B cell (primary cell): ENCODE measurements at places on chromosomes 6 and 20. TPM values are rescaled to one million over a fixed set of nuclear protein-coding genes. Genes with fewer than 3 reads are reported as not detected.
A peak's percentile ranks its signal among the peaks of the same experiment; 100 is the strongest.

The UBD gene
- not detected in 2 replicates for total RNA-seq

The HLA-F gene
- total RNA-seq = 895 and 911 TPM in 2 replicates

The GRM1 gene
- not detected in 2 replicates for total RNA-seq

The DNAH8 gene
- 1.0 and 1.1 TPM in 2 replicates for total RNA-seq

DNA sequence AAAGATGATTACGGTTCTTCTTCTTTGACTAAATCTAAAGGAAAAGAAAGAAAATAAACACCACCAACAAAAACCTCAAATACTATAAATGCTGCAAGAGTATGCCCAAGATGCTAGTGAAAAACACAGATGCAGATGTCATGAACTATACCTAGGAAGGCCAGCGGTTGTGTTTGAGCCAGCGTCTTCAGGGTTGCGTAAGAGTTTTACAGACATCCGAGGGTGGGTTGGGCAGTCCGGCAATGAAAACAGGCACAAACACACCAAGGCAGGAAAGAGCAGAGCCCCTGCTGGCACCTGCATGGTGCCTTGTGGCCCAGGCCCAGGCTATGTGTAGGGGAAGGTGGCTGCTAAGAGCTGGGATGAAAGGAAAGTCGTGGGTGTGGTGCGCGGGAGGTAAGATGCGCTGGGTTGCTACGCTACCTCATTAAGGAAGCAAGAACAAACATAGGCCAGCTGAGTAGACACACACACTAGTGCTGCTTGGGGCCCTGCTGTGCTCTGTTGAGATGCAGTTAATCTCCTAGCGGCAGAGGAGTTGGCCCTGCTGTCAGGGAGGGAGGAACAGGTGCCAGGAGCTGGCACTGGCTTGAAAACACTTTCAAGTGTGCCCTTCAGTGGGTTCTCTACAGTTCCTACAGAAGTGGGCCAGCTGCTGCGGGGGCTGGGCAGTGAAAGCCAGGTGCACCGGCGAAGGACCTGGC is 170.2 kb upstream of the PLN start:
- no peaks in the 10 kb centered on the region for H3K4me1 ChIP-seq
- no peak overlapping the region for H3K27ac ChIP-seq
- H3K4me3 ChIP-seq = no peak overlapping the region
- no peaks in the 10 kb centered on the region for H3K36me3 ChIP-seq
- no peaks in the 10 kb centered on the region for H3K27me3 ChIP-seq

GRCh38 chr6:125230674-125231073 is 71.1 kb downstream of the HDDC2 start:
- H3K27me3 ChIP-seq = no peaks in the 10 kb centered on the region
- no peak overlapping the region for H3K27ac ChIP-seq
- no peaks in the 10 kb centered on the region for H3K36me3 ChIP-seq
- no peak overlapping the region for H3K4me3 ChIP-seq

GRCh38 chr20:64101731-64102621 is 5.4 kb downstream of the NPBWR2 start:
- peaks cover 16% of the 10 kb centered on the region for H3K36me3 ChIP-seq
- DNase-seq = peak; percentile 84
- peaks cover 43% of the 10 kb centered on the region for H3K4me1 ChIP-seq
- H3K4me3 ChIP-seq = peak overlapping the region; percentile 52

GRCh38 chr6:1865585-1865984 is 255.9 kb downstream of the FOXC1 start:
- H3K36me3 ChIP-seq = no peaks in the 10 kb centered on the region
- peaks cover 12% of the 10 kb centered on the region for H3K4me1 ChIP-seq

GRCh38 chr6:35669451-35670045 is 19.2 kb downstream of the FKBP5 start:
- DNase-seq = peak; percentile 41
- H3K27ac ChIP-seq = peak overlapping the region; percentile 66
- peaks cover 12% of the 10 kb centered on the region for H3K4me1 ChIP-seq
- H3K27me3 ChIP-seq = no peaks in the 10 kb centered on the region
- H3K36me3 ChIP-seq = no peaks in the 10 kb centered on the region
- no peak overlapping the region for H3K4me3 ChIP-seq

DNA sequence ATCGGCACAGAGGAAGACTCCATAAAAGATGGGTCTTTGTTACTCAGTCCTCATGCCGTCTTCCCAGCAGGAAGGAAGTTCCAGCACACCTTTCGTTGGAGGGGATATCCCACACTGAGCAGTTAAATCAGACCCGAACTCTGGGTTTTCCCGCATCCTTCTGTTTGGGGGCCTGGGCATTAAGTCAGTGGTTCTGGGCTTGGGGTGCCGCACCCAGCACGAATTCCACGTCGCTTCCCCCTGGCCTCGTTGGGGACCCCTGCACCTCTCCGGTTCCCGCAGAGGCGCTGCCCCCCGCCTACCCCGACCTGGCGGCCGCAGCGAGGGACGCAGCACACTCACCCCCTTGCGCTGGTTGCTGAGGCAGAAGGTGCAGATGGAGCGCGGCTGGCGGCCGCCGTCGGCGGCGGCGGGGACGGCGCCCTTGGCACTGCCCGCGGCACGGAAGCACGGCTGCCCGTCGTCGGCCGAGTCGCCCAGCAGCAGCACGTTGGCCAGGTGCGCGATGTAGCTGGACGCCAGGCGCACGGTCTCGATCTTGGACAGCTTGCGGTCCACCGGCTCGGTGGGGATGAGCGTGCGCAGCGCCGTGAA is 641 bp downstream of the TCF15 start:
- peaks cover 5% of the 10 kb centered on the region for H3K4me1 ChIP-seq
- DNase-seq = no peak
- H3K36me3 ChIP-seq = no peaks in the 10 kb centered on the region

DNA sequence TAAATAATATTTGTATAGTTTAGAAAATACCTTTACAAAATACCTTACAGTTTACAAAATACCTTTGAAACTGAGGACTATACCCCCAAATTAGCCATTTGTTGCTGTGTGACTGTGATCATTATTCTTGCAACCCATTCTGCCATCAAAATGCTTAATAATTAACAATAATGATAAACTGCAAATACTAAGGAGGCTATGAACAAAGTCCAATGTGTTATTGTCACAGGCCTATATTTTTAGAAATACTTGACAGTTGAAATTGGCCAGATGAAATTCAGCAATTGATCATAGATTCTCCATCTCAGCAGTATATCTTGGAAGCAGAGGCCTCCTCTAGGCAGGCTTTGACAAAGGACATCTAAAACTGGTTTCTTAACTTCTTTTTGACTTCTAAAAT is 178.6 kb downstream of the HS3ST5 start:
- H3K36me3 ChIP-seq = no peaks in the 10 kb centered on the region
- H3K27ac ChIP-seq = no peak overlapping the region
- no peaks in the 10 kb centered on the region for H3K4me1 ChIP-seq
- no peaks in the 10 kb centered on the region for H3K27me3 ChIP-seq

DNA sequence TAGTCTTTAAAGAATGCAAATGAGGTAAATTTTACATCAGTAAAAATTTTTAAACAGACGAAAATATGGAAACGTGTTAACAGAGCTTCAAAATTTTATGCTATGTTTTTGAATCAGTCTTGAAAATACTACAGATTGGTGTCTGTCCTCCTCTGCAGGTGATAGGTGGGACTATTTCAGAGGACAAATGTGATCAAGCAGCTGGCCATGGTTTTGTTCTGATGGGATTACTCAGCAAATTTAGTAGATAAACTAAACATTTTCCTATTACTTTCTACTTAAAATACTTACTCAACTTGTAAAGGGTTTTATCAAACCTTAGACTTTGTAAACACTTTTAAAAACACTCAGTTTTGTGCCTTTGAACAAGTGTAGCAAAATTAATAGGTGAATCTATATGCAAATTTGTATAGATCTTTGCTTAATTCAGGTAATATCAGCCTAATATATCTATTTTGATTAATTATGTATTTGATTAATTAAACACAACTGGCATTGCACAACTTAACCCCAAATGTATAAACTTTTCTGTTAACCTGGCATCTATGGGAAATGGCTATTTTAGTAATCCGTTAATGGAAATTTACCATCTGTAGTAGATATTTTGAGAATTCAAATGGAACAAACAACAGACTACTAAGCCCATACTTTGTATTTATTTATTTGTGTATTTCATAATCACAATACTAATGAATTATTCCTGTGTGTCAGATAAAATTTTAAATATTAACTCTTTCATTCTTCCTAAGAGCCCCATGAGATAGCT is 22.5 kb downstream of the ADGRB3 start:
- DNase-seq = no peak
- H3K27me3 ChIP-seq = no peaks in the 10 kb centered on the region
- H3K4me1 ChIP-seq = no peaks in the 10 kb centered on the region

GRCh38 chr6:30769853-30770524 is 25.6 kb upstream of the IER3 start:
- no peak overlapping the region for H3K4me3 ChIP-seq
- H3K4me1 ChIP-seq = peaks cover 4% of the 10 kb centered on the region
- H3K27me3 ChIP-seq = no peaks in the 10 kb centered on the region
- no peaks in the 10 kb centered on the region for H3K36me3 ChIP-seq
- no peak overlapping the region for H3K27ac ChIP-seq

DNA sequence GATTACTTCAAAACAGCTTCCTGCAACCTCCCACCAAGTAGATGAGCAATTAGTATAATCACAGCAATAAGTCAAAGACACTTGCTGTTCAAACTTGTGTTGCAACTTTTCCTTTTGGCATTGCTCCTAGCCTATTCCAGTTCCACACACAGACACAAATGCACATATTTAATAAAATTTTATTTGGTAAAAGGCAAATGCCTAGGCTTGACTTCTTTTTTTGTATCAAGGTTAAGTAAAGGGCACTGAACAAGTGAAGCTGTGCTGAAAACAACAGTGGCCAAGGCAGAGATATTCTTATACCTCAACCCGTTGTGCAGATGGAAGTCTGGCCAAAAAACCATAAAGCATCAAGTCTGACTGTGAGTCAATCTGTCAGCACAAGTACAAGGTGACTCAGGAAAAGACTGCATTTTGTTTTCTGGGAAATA is 708.4 kb upstream of the CITED2 start:
- H3K27ac ChIP-seq = no peak overlapping the region
- H3K4me3 ChIP-seq = no peak overlapping the region
- H3K4me1 ChIP-seq = no peaks in the 10 kb centered on the region
- H3K36me3 ChIP-seq = no peaks in the 10 kb centered on the region
- no peak for DNase-seq

DNA sequence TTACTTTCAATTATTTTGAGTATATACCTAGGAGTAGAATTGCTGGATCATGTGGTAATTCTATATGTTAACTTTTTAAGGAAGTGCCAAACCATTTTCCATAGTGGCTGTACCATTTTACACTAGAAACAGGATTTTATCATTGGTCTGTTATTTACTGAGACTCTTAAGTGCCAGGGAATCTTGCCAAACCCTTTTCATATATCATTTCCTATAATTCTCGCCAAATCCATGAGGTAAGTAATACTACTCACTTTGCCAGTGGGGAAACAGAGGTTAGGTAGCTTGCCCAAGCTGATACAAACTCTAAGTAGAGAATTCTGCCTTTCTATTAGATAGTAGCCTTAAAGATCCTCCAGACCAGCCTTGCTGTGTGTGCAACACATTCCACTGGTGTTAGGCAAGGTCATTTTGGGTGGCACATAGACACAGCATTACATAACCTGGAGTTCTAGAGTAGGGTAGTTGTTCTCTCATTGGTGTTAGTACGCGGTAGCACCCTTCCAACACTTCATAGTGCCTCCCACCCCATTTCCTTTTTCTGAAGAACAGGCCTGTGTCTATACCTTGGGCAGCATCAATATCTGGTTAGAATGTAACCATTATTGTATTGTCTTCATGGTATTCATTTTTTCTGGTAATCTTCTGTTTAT is 65.5 kb downstream of the ARID1B start:
- H3K27ac ChIP-seq = no peak overlapping the region
- no peak for DNase-seq
- H3K4me3 ChIP-seq = no peak overlapping the region
- H3K36me3 ChIP-seq = no peaks in the 10 kb centered on the region
- no peaks in the 10 kb centered on the region for H3K27me3 ChIP-seq
- peaks cover 60% of the 10 kb centered on the region for H3K4me1 ChIP-seq

DNA sequence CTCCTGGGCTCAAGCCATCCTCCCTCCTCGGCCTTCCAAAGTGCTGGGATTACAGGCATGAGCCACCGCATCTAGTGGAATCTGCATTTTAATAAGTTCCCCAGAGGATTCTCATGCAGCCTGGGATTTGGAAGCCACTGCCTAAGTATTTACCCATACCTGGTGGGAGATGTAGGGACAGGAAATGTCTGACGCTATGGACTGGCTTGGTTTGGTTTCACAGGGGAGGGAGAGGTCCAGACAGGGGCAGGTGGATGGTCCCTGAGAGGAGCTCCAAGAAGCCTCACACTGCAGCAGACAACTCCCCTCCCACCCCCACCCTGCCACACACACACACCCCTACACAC is 4.4 kb downstream of the VSTM2L start:
- peaks cover 5% of the 10 kb centered on the region for H3K4me1 ChIP-seq
- no peak for DNase-seq
- peaks cover 60% of the 10 kb centered on the region for H3K27me3 ChIP-seq

- H3K4me1 ChIP-seq = no peaks in the 10 kb centered on the region
- H3K36me3 ChIP-seq = no peaks in the 10 kb centered on the region
- no peak overlapping the region for H3K27ac ChIP-seq
- no peak overlapping the region for H3K4me3 ChIP-seq
Observed at GRCh38 chr6:153192943-153193885, 62.1 kb upstream of the RGS17 start.
